ENCODE measurements at places on chromosomes 2 and 18.
A peak's percentile ranks its signal among the peaks of the same experiment; 100 is the strongest.

DNA sequence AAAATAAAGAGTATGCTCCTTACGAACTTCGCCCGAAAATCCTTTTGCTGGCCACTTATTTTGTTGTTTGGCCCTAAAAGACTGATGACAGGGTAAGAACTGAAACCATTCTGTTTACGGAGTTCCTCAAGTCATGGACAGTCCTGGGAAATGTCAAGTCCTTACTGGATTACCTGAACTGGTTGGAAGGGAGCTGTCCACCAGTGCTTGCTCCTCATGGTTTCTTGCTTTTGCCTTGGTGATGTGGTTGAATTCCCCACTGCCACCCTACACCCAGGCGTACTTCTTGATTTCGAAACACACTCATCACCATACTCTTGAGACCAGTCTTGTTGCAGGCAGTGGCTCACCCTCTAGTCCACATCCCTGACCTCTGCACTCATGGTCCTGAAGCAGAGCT is 49.1 kb upstream of the CHMP1B start:
- DNase-seq = no peak

DNA sequence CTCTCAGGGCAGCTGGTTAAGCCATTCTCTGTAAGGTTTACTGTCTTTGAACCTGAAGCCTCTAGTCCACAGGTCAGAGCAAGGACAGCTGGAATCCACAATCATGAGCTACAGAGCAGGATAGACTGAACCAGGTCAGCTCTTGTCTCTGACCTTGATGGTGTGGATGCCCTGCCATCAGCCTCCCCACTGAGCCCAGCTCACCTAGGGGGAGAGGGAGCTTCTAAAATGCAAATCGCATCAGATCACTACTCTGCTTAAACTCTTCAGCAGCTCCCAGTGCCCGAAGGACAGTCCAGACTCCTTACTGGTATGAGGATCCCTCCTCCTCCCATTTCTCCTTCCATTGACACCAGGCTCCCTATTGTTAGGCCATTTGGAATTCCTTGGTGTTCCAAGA is 255.3 kb upstream of the CCDC68 start:
- no peak for DNase-seq

DNA sequence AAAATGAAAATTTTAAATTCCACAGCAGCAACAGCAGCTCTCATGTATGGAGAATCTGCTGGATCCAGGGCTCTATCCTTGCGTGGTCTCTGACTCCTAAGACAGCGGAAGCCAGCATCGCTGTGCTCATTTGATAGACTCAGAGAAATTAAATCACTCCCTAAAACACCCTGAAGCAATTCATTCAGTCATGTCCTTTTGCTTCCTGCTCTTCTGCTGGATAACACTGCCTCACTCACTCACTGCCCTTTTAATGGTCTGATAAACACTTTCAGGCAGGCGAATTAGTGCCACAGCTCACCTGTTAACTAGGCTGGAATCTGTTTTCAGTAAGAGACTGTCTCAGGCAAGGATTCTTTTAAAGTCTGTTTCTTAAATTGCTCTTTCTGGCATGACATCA is 10.0 kb downstream of the WIPF1 start:
- no peak for DNase-seq

- DNase-seq = no peak
Measured at GRCh38 chr2:40204268-40204667, 247.6 kb downstream of the SLC8A1 start.

GRCh38 chr2:1621501-1621900 is 122.8 kb downstream of the PXDN start:
- DNase-seq = no peak

- no peak for DNase-seq
Measured at GRCh38 chr18:31648966-31649429, 35.4 kb downstream of the B4GALT6 start.

DNA sequence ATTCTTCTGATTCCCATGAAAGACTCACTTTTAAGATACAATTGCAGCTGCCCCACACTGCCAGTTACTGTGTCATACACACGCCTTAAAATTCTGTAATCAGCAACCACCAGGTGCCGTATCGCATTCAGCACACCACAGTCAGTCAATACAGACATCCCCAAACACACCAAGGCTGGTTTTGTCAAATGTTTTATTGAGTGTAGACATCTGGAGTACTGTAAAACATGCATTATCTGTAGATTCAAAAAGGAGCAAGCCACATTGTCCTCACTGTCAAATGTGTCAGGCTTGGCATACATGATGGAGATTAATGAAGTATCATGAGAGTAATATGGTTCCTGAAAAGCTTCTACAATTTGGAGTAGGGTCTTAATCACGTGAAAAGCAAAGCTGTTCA is 109.7 kb upstream of the SP3 start:
- DNase-seq = no peak

- DNase-seq = no peak
Measured at GRCh38 chr18:23341983-23342382, 111.1 kb upstream of the RIOK3 start.

DNA sequence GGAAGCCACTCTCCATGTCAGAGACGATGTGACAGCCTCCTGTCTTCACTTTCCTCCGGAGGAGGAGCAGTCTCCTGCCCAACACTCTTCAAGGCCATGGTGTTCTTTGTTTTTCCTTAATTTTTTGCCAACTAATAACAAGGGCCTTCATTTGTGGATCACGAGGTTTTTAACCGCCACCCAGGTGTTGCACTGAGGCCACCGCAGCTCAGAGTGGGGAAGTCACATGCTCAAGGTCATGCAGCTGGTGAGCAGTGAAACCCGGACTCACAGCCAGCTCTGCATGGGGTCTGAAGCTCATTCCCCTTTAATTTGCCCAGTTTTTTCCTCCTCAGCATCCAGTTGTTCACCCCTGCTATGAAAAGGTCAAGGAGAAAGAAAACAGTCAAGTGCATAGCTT is 19.6 kb downstream of the ENOSF1 start:
- no peak for DNase-seq

- no peak for DNase-seq
Measured at GRCh38 chr2:80830891-80831290, 526.3 kb upstream of the LRRTM1 start.

GRCh38 chr2:24456599-24457556 is 34.2 kb upstream of the NCOA1 start:
- DNase-seq = no peak

GRCh38 chr2:193276988-193277387 is 1082.3 kb upstream of the TMEFF2 start:
- no peak for DNase-seq

DNA sequence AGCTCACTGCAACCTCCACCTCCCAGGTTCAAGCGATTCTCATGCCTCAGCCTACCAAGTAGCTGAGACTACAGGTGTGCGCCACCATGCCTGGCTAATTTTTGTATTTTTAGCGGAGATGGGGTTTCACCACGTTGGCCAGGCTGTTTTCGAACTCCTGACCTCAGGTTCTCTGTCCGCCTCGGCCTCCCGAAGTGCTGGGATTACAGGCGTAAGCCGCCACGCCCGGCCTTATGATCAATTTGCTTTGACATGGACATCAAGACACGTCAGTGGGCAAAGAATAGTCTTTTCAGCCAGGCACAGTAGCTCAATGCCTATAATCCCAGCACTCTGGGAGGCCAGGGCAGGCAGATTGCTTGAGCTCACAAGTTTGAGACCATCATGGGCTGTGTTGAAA is 48.0 kb upstream of the CABYR start:
- DNase-seq = no peak

DNA sequence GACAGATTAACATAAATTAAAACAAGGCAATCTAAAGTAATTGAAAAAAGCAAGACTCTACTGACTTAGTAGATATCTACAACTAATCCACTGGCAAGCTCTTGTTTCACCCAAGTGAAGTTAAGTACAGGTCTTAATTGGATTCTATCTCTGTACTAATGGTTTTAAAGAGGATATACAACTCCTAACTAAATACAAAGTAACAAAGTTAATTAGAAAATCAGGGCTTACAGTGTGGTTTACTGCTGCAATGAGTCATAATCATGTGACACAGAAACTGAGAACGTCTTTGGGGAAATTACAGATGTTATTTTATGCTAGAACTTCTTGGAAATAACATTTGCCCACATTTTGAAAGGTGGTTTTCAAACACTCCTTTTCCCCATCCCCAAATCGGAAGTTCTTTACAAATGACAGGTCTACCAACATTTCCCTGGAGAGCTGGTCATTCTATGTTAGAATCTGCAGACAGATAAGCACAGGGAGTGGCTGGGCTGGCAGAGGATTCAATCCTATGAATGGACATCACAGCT is 245.3 kb downstream of the STK39 start:
- DNase-seq = no peak

DNA sequence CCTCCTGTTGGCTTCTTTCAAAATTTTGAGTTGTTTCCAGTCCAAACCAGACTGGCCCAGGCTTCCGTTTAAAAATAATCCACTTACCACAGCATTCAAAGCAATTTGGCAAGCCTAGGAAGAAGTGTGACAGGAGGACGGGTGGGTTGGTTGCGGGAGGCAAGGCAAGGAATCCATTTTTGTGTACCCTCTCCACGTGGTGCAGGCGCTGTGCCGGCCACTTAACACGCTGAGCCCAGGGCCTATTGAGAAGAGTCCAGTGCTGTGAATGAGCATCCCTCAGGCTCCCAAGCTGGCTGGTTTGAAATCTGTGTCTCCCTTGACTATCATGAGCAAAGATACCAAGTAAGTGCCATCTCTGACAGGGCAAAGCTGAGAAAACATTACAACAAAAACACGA is 160.9 kb downstream of the NCKAP5 start:
- DNase-seq = no peak

- DNase-seq = peak; percentile 12
Measured at GRCh38 chr2:241965931-241966412, 96.4 kb downstream of the RTP5 start.

GRCh38 chr2:234701421-234701820 is 204.5 kb upstream of the ARL4C start:
- DNase-seq = no peak

- DNase-seq = no peak
Measured at GRCh38 chr2:145260081-145260480, 740.2 kb upstream of the ZEB2 start.

- DNase-seq = no peak
Measured at GRCh38 chr2:110829413-110830146, 97.2 kb downstream of the ACOXL start.

DNA sequence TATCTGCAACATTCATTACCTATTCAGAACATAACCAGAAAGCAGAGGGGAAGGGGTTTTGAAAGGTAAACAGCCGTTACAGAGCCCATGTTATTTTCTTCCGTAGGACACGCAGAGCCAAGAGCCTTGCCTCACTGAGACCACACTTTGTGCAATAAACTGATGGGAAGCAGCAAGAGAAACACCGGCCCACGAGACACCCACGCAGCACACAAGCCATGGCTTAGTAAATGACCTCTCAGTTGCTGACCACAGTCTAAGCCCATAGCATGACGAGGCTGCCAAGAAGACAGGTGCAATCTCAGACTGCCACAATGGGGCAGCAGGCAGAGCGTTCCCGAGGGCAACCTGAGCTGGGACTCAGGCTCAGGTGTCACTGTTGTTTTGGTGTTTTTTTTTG is 59.6 kb downstream of the CABYR start:
- no peak for DNase-seq
